ENCODE measurements at places on chromosomes 7 and 10. TPM values are rescaled to one million over a fixed set of nuclear protein-coding genes. Genes with fewer than 3 reads are reported as not detected.

Gene GRID2IP
- not detected for total RNA-seq

Gene COL28A1
- total RNA-seq = under 0.01 TPM

Gene SLIT1
- total RNA-seq = not detected

Gene LIPF
- total RNA-seq = not detected

Gene COL17A1
- total RNA-seq = not detected

Gene PPIA
- 2,028 TPM for total RNA-seq

Gene AKR1C2
- 1.6 TPM for total RNA-seq

Gene IDI2
- total RNA-seq = not detected

Gene PRTFDC1
- 14.8 TPM for total RNA-seq

Gene CDH23
- total RNA-seq = under 0.01 TPM

Gene FAM180A
- 2.9 TPM for total RNA-seq

Gene ST8SIA6
- not detected for total RNA-seq

Gene GPR26
- not detected for total RNA-seq

Gene CALCR
- under 0.01 TPM for total RNA-seq

Gene C10orf53
- total RNA-seq = not detected

Gene CALHM3
- under 0.01 TPM for total RNA-seq

Gene CNOT4
- 10.3 TPM for total RNA-seq
